CD4-positive, alpha-beta T cell treated with Interleukin-2 at 100 ng/mL for 4 hours (primary cell): ENCODE measurements at places on chromosomes 1 and 21.

DNA sequence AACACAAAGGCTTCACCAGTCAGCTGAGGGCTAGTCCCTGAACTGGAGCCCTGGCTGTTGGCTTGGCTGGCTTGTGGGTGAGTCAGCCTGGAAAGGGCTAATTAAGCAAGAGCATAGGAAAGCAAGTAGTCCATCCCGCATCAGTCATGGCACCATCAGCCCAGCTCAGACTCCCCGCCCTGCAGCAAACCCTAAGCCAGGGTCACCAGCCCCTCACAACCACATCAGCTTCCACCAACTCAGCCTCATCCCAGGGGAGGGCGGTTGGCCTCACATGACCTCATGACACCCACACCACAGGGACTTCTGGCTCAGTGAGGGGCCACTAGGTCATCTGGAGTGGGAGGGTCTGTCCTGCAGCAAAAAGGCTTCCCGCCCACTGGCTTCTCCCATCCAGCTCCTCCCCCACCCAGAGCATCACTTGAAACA is 7.0 kb upstream of the SPATC1L start:
- no peak for DNase-seq

DNA sequence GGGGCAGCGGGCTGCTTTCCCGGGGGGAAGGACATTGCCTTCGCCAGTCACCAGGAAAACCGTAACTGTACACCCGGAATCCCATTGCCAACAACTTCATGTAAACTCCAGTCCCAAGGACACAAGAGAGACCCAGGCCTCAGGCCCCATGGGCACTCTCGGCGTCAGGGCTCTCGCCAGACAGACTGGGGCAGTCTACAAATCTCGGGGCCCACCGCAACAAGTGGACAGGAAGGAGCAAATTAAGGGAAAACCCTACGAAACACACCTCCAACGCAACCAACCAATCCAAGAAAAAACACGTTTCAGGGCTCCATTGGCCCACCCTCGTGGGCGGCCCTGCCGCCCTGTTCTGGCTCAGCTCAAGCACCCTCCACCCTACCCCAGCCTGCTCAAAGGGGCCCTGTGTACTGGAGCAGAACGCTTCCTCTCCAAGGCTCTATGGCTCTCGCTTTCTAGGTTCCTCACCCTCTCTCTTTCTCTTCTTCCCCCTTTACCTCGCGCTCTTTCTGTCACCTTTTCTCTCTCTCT is 4.6 kb upstream of the ZNF678 start:
- DNase-seq: no peak

DNA sequence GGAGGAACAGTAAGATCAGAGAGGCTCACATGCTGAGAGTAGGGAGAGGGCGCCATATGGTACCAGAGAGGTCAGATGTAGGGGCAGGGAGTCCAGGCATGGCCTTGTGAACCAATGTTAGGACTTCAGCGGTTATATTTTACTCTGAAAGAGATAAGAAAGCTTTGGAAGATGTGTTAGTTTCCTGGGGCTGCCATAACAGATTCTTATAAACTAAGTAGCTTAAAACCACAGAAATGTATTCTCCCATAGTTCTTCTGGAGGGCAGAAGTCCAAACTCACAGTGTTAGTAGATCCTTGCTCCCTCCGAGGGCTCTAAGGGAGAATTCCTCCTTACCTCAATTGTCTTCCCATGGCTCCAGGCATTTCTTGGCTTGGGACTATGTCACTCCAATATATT is 502.5 kb upstream of the ADGRL2 start:
- no peak for DNase-seq

DNA sequence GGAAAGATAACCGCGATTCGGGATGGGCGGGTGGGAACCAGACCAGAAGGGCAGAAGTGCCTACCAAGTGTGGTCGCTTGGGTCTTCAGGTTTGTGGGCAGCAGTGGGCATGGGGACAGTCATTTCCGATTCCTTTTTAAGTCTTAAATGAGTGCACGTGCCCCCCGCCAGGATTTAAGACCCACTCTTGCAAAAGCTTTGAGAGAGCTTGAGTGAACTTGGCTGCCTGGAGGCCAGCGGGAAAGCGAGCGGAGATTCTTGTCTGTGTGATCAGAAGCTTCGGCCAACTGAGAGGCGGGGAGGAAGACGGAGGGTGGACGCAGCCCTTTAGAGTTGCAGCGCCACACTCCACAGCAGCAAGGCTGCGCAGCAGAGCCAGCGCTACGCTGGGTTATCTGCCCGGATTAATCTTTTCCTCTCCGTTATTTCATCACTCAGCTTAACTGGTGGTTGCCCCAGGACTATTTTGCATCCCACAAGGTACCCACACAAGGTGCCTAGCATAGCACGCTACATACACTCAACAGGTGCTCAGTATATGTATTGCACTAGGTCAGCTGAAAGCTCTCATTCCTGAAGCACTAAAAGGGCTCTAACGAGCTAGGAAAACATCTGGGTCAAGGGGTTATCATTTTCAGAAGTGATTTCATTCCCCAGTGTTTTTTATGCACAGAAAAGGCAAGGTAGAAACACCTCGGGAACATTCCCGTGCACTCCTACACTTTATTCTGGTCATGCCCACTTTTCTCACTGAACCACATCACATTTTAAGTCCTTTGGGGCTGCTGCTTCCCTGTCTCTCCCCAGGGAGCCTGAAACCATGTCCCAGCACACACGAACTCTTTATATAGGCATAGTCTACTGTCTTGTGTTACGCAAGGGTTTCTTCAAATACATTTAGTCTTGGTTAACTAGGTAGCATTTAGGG is 1.5 kb upstream of the BATF3 start:
- no peak for DNase-seq

DNA sequence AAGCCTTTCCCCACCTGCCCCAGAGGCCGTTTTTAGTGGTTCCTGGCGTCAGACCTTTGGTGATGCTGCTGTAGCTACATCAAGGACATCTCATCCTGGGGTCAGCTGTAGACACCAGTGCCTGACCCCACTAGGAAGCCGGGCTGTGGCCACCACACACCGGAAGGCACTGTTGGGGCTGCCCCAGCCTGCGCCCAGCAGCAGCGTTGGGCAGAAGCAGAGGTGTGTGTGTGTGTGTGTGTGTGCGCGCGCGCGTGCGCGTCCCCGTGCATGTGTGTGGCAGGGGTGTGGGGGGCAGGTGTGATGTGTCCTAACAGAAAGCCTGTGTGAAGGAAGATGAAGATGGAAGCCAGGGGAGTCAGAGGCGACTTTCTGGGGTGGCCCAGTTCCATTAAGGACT is 62.0 kb upstream of the COL6A1 start:
- DNase-seq: no peak

GRCh38 chr1:204974327-204974726 is 68.7 kb upstream of the CNTN2 start:
- DNase-seq: no peak

- DNase-seq: no peak
These were observed 317.2 kb upstream of the C1orf87 start for GRCh38 chr1:60390593-60391282.

DNA sequence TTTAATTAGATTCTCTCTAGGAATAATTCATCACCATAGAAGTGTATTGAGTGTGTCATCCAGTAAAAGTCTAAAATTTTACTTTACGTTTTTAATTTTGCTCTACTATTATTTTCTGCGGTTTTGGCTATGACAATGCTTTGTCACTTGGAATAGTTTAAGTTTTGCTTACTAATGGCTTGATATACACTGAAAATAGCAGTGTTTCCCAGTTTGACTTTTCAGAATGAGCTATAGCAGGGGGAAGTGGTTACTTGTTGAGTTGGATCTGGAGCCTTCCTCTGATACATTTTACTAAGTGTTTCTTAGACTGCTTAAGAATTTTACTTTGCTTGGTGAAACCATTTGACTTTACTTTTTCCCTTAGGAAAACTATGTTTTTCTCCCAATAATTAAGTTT is 5.0 kb downstream of the DNAJC16 start:
- no peak for DNase-seq

DNA sequence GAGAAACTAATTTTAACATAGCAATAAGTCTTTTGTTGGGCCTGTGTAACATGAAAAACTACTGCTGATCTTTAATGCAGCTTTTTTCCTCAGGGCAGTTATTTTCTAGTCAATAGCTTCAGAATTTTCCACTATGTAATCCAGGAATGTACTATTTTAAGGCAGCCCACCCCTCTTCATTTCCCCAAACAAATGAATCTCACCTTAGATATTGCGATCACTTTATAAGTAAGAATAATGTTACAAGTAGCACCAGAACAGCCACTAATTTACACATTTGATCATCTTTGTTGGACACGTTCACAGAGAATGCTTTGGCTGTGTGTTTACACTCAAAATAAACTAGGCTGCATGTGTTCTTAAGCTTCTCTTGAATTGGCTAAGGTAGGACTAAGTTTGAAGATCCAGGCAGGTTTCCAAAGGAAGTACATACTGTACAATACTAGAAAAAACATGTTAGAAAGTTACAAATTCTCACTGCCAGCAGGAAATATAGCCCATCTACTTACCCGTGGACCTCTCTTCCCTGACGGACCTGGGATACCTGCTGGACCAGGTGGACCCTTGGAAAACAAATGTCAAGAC is 41.7 kb downstream of the COL24A1 start:
- no peak for DNase-seq

DNA sequence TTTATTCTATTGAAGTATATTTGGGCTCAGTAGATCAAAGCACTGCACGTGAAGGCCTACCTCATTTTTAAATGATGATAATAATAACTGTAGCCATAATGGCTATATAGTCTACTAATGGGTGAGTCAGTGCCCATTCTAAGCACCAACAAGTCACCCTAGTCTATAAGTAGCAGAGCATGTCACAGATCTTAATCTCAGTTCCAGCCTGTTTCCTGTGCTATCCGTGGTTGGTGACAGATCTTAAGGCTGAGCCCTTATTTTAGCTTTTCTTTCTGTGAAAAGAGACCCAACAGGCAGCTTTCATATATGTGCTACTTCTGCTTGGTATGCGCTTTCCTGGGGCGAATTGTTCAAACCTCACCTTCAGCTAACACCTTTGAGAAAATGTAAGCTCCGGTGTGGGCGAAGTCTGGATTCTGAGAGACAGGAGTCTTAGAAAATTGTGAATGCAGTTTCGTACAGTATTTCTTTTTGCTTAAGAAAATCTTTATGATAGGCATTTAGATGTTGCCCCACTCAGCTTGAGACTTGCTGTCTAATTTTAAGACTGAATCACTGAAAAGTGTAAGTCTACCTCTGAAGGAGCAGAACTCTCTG is 59.6 kb downstream of the FMN2 start:
- DNase-seq: no peak

- no peak for DNase-seq
These were observed 11.2 kb downstream of the URB1 start for GRCh38 chr21:32381571-32381970.

DNA sequence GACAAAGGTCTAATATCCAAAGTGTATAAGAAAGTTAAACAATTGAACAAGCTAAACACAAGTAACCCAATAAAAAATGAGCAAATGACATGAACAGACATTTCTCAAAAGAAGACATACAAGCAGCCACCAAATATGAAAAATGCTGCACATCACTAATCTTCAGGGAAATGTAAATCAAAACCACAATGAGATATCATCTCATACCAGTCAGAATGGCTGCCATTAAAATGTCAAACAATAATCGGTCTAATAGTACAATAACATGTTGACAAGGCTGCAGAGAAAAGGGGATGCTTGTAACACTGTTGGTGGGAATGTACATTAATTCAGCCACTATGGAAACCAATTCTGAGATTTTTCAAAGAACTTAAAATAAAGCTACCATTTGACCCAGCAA is 264.1 kb downstream of the AKT3 start:
- no peak for DNase-seq

DNA sequence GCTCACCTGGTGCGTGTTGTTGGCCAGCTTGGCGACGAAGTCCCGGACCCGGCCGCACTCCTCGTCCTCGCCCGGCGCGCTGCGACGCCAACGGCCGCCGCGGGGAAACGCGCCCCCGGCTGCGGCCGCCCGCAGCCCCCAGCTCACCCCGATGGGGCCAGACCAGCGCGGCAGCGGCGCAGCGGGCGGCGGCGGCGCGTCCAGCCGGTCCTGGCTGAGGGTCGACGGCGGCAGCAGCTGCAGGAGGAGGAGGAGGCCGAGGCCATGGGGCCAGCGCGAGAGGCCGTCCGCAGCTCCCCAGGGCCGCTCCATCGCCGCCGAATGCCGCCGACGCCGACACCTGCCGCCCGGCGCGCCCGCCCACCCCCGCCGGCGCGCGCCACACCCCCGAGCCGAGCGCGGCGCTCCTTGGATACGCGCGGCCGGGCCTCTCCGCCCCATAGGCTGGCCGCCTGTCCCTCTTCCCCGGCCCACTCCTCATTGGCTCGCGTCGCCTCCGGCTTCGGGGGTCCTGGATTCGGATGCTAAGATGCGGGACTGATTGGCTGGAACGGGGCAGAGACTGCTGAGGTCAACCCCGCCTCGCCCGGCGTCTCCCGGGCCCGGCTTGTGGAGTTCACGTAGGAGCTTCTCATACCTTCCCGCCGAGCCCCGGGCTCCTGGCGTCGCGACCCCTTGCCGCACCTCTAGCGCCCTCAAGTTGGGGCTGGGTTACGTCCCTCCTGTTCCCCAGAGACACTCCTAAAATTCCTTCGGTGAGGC is at the start of gene SORT1:
Gene SORT1 (minus strand): TSS at position 338 of the 762 bp plus-strand sequence. CDS start 26 bp downstream, at position 312.
- DNase-seq: peak; percentile 43

DNA sequence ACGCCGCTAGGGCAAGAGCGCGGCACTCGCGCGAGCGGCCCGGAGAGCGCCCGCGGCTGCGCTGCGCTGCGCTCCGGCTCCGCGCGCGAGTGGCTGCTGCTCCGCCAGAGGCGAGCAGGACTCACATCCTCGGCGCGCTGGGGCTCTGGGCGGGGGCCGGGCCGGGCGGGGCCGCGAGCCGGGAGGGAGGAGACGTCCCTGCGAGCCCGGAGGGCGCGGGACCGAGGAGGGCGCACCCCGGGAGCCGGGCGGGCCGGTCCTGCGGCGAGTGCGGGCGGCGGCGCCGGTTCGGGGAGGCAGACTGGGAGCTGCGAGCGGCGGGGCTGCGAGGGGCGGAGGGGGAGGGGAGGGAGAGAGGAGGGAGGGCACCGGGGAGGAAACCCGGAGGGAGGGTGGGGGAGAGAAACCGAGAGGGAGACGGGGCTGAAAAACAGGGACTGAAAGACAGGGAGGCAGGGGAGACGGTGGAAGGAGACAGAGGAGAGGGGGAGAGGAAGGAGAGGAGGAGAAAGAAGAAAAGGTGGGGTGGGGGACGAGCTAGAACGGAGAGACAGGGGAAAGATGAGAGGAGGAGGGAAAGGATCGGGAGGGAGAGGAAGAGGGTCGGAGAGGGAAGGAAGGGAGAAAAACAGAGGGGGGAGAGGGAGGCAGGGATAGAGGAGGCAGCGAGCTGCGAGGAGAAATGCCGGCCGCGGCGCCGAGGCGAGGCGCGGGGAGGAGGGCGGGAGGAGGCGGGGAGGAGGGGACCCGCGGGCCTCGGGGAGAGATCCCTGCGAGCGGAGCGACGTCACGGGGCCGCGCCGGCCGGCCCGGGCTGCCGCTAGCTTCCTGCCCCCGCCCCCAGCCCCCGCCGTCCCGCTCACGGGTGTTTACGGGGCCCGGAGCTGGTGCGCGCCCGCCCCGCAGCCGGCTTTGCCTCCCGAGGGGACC is at the start of gene CAMK2N1:
Gene CAMK2N1 (minus strand): TSS at position 684 of the 930 bp plus-strand sequence. CDS start 831 bp downstream, outside the sequence.
- DNase-seq: peak; percentile 54

DNA sequence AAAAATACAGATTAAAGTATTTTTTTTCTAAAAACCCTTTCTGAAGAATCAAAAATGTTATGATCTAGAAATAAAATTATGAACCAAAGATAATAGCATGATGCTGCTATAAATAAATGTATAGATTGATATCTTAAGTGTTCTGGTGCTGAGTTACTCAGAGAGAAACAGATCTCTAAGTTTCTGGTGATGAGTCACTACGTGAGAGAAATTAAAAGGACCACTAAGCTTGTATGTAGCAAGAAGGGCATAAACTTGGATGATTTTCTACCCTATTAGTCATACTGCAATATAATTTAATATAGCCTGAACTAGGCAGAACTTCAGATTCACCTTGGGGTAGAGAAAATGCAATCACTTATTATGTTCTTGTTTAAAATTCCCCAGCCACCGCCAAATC is 514.8 kb downstream of the AMY1C start:
- no peak for DNase-seq
